ENCODE measurements at places on chromosomes 5 and 9.

DNA sequence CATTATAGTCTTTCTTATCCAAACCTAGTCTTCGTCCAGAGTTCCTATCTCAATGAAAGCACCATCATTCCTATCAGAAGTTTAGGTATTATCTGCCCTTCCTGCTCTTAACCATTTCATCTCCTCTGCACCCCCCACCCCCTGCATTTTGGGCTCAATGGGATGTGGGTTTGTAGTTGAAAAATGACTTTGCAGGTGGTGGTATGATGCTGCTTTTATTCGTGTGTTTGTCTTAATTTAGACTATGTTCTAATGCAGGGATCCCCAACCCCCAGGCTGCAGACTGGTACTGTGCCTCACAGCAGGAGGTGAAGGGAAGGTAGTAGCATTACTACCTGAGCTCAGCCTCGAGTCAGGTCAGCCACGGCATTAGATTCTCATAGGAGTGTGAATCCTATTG, 49.4 kb upstream of the ZNF608 start:
- no peak for DNase-seq

- no peak for DNase-seq
Measured at GRCh38 chr5:162456086-162456485, 388.5 kb downstream of the GABRG2 start.

DNA sequence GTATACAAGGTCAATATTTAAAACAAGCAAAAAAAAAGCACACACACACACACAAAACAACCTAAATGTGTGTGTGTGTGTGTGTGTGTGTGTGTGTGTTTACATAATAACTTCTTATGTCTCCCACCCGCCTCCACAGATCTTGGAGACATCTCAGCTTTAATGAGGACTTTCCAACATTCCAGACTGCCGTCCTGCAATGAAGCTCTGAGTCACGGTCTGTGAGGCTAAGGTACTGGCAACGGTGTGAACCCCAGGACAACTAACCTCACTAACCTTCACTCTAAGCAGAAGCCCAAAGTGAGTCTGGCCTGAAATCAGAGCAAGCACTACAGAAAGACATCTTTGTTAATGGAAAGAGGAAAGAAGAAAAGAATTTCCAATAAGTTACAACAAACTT, 22.3 kb downstream of the ZNF474 start:
- DNase-seq, result no peak

GRCh38 chr9:130443840-130444492, 795 bp upstream of the ASS1 start:
- no peak for DNase-seq

DNA sequence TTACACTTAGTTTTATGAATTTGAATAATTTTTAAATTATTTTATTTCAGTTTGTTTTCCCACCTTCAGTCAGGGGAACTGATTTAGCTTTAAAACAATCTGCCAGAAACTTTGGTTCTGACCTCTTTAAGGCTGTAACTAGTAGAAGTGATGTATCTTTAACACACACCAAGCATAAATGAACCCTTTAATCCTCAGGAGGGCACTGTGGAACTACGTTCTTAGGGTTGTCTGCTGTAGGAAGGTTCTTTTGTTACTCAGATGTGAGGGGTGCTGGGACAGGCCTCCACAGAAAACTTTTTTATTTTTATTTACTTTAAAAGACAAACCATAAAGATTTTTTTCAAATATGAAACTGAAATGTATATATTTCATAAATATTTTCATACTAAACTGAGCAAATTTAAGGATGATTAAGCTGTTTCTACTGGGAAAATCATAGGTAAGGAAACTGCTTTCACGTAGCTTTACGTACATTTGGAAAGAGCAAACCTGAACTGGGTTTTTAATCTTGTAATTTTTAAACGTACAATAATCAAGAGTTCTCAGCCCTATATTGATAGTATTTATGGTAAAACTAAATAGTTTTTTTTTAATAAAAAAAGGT, 5.3 kb downstream of the KLF4 start:
- peak; percentile 62 for DNase-seq

GRCh38 chr5:129904102-129904666, at the start of gene CHSY3:
Gene CHSY3 (plus strand): TSS chr5:129904465.
- peak; percentile 78 for DNase-seq

DNA sequence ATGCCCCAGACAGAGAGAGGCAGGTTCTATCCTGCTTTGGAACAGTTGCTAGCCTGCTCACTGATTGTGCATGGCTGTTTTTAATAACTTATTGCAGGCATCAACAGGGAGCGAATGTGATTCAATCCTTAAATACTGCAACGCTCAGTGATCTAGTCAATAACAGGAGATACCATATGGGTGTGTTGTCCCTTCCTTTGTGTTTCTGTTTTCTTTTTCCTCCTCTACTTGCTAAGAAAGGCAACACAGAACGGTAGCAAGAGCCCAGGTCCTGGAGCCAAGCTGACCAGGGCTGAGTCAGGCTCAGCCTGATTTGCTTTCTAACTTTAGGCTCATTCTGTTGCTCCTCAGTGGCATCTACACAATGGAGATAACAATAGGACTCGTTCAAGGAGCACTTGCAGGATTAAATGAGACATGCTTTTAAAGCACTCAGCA, 98.6 kb upstream of the EQTN start:
- no peak for DNase-seq

- DNase-seq, result no peak
Measured at GRCh38 chr5:121963392-121963791, 1.6 kb downstream of the SRFBP1 start.

DNA sequence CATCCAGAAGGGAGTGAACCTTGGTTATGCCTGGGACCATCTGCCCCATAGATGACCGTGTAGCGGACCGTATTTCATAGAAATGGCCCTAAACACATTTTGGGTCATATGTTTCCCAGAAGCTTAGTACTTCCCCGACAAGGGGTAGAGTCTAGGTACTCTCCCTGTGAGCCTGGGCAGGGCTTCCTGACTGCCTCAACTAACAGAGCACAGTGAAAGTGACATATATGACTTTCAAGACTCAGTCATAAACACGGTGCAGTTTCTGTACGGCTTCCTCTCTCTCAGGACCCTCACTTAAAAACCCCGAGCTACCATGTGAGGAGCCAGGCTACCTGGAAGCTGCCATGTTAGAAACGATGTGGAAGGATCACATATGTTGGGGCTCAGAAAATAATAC, 20.9 kb downstream of the C9orf57 start:
- DNase-seq, result no peak

GRCh38 chr5:60257596-60258271, 364.2 kb upstream of the PDE4D start:
- DNase-seq, result no peak

DNA sequence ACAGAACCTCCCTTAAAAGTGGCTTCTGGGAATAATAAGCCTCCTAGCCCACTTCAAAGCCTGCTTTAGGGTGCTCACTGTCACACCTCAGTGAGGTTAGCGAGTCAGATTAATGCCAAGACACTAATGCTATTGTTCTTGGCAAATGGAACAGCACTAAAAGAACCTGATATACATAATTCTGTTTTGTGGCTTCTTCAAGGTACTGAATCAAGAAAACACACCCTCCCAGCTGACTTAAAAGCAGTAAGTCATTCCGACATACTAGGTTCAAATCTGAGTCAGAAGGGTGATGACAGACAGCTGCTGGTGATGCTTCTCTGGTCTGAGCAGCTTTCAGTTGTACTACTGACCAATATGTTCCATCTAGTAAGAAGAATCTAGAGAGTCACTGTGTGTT, 121.6 kb downstream of the OXCT1 start:
- DNase-seq, result no peak

DNA sequence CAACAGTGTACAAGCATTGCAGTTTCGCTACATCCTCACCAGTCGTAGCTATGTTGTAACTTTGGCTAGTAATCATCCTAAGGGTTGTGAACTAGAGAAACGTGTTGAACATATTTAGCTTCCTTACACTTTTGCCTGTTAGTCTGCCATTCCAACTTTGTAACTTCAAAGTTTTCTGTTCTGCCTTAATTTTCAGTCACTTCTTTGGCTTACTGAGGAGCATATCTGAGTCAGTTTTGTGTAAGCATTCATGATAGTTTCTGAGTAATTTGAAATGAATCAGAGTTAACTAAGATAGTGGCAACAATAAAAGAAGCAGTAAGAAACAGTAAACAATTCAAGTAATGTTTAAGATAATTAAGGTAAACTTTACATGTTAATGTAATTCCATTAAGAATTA, 58.9 kb upstream of the MCCC2 start:
- DNase-seq, result no peak

DNA sequence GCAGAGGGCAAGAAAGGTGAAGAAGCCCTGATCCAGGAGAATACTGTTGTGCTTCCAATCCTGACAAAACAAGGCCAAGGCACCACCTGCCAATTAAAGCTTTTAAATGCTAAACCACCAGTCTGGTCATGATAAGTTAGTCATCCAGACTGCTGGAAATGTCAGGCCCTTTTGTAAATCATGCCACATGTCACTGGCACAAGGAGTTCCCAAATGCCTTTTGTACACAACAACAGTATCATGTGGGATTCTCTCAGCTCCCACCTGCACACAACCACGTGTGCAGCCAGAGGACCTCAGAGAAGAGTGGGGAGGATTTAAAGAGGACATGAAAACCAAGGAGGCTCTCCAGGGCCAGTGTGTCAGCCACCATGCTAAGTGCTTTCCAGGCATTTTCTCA, 99.3 kb downstream of the CDK5RAP2 start:
- no peak for DNase-seq

DNA sequence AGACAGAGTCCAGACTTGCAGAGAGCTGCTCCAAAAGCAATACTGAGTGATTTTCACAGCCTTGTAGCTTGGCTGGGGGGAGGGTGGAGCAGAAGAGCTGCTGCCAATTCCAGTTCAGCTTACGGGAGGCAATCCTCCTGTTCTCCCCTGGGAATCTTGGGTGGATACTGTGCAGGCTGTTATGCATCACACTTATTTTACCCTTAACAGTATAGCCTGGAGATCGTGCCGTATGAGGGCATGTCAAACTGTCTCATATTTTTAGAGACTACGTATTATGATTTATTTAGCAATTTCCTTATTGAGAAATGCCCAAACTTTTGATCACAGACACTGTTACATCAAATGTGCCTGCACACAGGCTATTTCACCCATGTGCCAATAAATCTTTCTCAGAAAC, 85.2 kb downstream of the BASP1 start:
- no peak for DNase-seq

GRCh38 chr5:112625246-112625645, 112.4 kb upstream of the APC start:
- no peak for DNase-seq

DNA sequence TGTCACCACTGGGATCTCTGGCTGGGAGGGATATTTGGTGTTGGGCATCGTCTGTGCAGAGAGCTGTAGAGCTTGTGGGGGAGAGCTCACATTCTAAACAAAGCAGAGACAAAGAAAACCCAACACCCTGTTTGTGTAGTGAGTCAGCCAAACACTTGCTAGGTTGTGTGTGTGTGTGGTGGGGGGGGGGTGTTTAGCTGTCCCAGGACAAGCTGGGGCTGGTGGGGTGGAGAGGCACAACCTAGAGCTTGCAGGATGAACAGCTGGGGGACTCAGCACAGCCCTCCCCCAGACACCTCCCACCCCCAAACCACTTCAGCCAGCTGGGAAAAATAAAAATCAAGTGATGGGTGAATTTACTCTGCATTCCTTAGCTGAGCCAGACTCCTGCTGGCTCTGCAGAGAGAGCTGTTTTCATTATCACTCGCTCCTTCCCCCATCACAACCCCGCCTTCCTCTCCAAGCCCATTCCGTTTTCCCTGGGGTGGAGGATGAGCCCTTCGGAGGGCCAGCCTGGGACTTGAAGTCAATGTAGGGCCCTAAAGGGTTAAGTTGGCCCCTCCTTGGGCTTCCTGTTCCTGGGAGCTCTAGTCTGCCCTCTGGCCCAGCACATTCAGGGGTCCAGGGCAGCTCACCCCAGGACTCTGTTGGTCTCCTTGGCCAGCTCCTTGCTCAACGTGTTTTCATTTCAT, 2.6 kb downstream of the OLFML2A start:
- DNase-seq, result no peak

- DNase-seq, result no peak
Measured at GRCh38 chr5:54823006-54823405, 162.4 kb downstream of the ESM1 start.

GRCh38 chr5:95904827-95905226, 56.8 kb downstream of the ELL2 start:
- no peak for DNase-seq

DNA sequence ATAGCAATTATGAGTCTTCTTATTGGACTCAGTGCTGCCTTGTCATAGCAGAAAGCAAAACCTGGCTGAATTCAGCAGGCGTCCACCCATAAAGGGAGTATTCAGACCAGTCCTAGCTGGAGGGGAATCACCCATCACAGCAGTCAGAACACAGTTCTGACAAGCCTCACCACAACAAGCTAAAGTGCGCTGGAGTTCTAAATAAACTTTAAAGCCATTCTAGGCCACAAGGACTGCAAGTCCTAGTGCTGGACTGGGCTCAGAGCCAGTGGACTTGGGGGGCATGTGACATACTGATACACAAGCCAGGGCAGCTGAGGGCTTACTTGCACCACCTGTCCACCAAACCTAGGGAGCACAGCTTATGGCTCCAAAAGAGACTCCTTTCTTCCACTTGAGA, 115.3 kb upstream of the PCSK5 start:
- DNase-seq, result no peak

DNA sequence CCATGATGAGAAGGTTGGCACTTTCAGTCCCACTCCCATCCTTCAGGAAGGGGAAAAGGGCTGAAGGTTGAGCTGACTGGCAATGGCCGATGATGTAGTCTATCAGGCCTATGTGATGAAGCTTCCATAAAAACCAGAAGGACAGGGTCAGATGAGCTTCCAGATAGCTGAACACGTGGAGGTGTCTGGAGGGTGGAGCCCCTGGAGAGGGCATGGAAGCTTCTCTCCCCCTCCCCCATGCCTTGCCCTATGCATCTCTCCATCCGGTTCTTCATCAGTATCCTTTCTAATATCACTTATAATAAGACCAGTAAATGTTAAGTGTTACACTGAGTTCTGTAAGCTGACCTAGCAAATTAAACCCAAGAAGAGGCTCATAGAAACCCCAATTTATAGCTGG, 32.6 kb upstream of the SMU1 start:
- DNase-seq, result no peak

DNA sequence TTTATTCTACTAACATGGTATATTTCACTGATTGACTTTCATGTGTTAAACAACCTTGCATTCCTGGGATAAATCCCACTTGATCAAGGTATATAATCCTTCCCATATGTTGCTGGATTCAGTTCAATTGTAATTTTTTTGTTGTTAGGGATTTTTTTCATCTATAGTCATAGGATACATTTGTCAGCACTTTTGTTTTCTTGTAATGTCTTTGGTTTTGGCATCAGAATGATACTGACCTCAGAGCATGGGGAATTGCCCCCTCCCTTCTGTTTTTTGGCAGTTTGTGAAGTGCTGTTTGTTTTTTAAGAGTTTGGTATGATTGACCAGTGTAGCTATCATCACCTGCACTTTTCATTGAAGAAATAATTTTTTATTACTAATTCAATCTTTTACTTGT, 176.8 kb upstream of the RASEF start:
- DNase-seq, result no peak

- no peak for DNase-seq
Measured at GRCh38 chr9:26369093-26369492, 523.5 kb downstream of the CAAP1 start.

- no peak for DNase-seq
Measured at GRCh38 chr9:6677803-6678202, 32.3 kb upstream of the GLDC start.
